Stimulated activated CD8-positive, alpha-beta memory T cell treated with anti-CD3 and anti-CD28 coated beads, Interleukin-4, amount 100 ng/mL, for 1 hour (primary cell): ENCODE measurements at places on chromosomes 6 and 20.

GRCh38 chr6:22910370-22910769 lies 341.0 kb downstream of the HDGFL1 start:
- DNase-seq = no peak

DNA sequence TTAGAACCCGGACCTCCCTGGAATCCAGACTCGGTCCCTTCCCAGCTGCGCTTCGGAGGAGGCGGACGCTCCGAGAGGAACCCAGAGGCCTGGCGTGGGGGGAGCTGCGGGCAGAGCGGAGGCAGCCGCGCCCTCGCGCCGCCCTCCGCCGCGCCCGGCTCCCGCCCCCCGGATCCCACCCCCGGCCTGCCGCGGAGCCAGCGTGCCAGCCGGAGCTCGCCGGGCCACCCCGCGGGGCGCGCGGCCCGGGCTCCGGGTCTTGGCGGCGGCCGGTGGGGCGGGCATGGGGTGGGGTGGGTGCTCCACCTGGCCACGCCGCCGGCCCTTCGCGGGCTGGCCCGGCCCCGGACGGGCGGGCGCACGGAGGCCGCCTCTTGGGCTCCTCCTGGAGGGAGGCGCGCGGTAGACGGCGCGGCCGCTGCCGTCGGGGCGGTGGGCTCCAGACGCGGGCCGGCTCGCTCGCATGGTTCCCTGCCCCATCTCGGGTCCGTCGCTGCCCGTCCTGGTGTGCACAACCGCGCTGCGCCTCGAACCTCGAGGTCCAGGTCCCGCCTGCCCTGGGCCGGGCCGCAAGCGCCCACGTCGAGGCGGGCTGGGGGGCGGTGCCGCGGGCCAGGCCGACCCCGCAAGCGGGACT lies 592 bp upstream of the CDYL start:
- peak; percentile 29 for DNase-seq

- no peak for DNase-seq
Measured at GRCh38 chr6:137832110-137832509, 34.9 kb upstream of the TNFAIP3 start.

GRCh38 chr6:110529907-110530306 lies 53.5 kb upstream of the SLC22A16 start:
- no peak for DNase-seq

- DNase-seq = no peak
Measured at GRCh38 chr6:91852252-91852651, 1265.4 kb upstream of the MAP3K7 start.

DNA sequence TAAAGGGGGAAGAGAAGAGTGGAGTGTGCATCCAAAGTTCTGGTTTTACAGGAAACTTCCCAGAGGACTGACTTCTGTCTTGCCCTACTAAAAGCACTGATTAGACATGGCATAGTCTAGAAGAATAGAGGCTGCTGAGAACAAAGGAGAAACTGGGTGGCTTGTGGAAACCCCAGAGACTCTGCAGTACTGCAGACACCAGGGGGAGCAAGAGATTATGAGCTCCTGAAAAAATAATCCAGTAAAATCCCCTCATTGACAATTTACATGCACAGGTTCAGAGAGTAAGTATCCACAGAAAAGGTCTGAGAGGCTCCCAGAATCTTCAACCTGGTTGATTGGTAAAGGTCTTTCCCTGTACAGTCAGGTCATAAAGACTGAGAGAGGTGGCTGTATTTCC lies 48.7 kb upstream of the CLVS2 start:
- DNase-seq = no peak

DNA sequence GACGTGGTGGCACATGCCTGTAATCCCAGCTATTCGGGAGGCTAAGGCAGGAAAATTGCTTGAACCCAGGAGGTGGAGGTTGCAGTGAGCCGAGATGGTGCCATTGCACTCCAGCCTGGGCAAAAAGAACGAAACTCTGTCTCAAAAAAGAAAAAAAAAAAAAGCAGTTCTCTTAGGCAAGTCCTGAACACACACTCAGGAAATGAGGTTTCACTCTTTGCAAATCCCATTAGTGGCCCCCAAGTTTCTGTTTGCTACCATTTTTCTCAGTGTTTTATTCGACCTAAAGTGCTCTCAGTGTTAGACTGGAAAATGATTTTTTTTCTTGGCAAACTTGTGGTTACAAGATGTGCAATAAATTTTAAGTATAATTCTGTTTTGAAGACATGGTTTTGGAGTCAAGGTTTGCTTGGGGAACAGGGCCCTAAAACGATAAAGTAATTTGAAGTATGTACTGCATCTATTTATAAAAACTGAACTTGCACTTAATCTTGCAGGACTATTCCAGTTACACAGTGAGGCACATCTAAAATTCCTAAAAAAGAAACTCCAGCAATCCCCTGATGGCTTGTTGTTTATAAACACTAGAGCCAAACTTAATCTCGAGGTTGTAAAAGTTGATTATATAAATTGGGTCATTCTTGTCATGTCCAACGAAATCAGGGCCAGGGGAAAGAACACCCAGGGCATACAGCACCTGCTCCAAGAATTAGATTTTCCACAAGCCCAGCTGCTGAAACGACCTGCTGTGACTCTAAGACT lies 42.6 kb downstream of the MAP1LC3A start:
- no peak for DNase-seq
